ENCODE measurements at places on chromosomes 7 and 10.
A peak's percentile ranks its signal among the peaks of the same experiment; 100 is the strongest.

- DNase-seq: no peak
Measured at GRCh38 chr7:137036768-137037167, 168.3 kb downstream of the CHRM2 start.

GRCh38 chr10:55203319-55203718 is 402.3 kb upstream of the PCDH15 start:
- peak; percentile 8 for DNase-seq

DNA sequence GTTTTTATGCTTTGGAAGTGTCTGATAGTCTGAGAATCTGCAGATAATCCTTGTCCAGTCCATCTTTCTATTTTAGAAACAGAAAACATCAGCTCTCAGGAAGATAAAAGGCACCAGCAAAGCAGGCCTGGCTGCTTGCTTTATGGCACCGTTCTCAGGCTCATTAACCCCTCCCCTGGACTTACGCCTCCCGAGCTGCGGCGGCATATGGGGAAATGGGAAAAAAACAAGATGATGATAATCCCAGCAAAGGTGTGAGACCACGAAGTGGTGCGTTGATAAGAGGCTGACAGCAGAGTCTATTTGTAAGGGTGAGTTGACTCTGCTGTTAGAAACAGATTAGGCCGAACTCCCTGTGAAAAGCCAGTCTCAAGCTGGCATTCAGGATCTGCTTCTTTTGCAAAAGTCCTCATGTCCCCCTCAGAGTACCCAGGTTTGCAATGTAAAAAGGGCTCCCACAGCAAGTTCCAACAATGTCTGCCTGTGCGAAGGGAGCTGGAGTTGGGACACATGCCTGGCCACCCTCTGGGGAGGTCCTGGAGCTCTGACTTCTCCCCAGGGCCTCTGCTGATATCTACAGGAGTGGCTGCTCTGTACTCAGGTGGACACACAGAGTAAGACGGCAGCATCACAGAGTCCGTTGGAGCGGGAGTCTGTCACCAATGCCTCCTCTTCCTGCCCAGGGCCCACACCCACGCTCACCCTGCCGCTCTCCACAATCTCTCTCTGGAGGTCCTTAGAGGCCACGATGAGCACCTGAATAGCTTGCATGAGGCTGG is 54.3 kb downstream of the SPDYE5 start:
- no peak for DNase-seq

GRCh38 chr7:139566075-139566474 is 42.6 kb downstream of the CLEC2L start:
- DNase-seq: no peak

- DNase-seq: peak; percentile 40
Measured at GRCh38 chr10:58651040-58651439, 138.4 kb downstream of the BICC1 start.

- no peak for DNase-seq
Measured at GRCh38 chr10:127534074-127534473, 15.0 kb upstream of the NPS start.

Data from GM23248 (cell line).